ENCODE measurements at places on chromosomes 5 and 9.

DNA sequence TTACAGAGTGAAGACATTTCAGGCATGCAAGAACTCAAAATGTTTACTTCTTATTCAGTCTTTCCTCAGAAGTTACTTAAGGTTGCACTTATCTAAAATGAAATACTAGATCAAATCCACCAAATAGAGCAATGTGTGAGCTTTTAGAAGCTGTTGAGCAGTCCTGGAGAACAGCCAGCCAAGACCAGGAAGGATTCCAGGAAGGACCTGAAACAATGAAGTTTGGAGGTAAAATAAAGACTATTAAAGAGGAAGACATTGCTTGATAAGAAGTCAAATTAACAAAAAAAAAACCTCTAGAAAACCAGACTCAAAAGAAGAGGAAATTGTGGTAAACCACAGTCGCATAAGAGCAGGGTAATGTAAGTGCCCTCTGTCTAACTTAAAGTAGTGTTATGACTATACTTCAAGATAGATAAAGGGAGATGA is 156.2 kb upstream of the S1PR3 start:
- no peak for DNase-seq

DNA sequence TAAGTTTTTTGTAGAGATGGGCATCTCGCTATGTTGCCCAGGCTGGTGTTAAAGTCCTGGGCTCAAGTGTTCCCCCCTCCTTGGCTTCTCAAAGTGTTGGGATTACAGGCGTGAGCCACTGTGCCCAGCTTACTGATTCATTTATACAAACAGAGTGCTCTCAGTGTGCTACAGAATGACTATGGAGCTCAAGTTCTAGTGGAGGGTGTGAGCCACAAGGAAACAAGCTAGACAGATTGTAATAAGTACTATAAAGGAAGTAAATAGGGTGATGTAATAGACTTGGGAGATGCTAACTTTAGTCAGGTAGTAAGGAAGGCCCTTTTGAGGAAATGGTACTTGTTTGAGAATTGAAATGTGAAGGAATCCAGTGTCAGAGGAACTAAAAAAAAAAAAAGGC is 1.7 kb upstream of the TMEM267 start:
- DNase-seq, result no peak

DNA sequence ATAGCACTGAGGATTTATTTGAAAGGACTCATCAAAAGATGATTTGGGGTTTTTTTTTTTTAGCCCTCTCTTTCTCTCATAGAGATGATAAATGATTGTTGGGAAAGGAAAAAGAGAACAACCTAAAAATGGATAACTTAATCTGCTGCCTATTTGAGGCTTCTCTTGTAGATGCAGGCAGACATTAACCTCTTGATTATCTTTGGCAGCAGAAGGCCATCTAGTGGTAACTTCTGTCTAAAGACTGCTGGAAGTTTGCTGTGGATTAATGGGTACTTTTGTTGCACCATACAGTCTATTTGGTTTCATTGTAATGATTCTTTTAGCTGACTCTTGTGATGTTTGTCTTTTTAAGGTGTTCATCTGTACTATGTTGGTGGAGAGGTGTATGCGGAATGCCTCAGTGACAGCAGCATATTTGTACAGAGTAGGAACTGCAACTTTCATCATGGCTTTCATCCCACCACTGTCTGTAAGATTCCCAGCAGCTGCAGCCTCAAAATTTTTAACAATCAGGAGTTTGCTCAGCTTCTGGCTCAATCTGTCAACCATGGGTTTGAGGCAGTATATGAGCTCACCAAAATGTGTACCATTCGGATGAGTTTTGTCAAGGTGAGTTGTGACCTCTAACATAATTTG is 18.8 kb downstream of the SMIM32 start:
- DNase-seq, result peak; percentile 11

DNA sequence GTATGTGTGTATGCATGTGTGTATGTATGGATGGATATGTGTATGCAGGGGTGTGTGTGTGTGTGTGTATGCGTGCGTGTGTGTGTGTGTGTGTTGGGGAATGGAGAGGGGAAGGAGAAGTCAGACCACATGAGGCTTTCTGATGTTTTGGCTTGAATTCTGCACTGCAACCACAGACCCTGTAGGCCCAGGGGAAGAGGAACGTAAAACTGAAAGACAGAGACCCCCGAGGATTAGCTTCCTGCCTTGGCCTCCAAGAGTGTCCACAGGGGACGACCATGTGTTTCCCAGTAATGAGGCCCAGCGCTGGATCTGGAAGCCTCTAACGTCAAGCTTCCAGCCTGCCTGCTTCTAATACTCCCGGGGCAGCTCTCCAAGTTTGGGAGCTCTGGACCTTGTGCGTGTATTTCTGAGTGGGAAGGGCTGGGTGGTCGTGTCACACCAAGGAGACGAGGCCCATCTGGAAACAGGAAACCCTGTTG is 5.8 kb downstream of the DCANP1 start:
- no peak for DNase-seq

GRCh38 chr5:118722122-118723020 is 266.0 kb downstream of the DTWD2 start:
- no peak for DNase-seq

- no peak for DNase-seq
Observed at GRCh38 chr5:38404667-38405276, 146.4 kb downstream of the EGFLAM start.

Data from NCI-H526 treated with DMSO at 0.1 percent for 48 hours (cell line).